Stimulated activated CD4-positive, alpha-beta T cell treated with anti-CD3 and anti-CD28 coated beads, Interleukin-4, amount 100 ng/mL, for 24 hours (primary cell): ENCODE measurements at places on chromosomes 1 and 21.
A peak's percentile ranks its signal among the peaks of the same experiment; 100 is the strongest.

- no peak for DNase-seq
These were observed 62.8 kb upstream of the PRRC2C start for GRCh38 chr1:171422511-171422910.

DNA sequence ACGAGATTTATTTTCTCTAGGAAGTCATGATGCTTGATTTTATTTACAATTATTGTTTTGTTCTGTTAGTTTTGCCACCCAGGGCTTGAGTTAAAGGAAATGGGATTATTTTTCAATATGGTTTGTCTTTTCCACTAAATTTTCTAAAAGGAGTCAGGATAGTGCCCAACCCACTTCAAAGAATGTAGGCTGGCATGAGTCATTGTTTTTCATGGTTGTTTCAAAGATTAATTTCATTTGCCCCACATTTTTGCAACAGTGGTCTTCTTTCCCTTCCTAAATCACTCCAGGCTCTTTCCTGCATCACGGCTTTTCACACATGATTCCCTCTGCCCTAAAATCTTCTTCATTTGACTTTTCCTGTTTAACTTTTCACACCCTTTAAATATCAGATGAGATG lies 2.5 kb downstream of the SLAMF6 start:
- DNase-seq: no peak

DNA sequence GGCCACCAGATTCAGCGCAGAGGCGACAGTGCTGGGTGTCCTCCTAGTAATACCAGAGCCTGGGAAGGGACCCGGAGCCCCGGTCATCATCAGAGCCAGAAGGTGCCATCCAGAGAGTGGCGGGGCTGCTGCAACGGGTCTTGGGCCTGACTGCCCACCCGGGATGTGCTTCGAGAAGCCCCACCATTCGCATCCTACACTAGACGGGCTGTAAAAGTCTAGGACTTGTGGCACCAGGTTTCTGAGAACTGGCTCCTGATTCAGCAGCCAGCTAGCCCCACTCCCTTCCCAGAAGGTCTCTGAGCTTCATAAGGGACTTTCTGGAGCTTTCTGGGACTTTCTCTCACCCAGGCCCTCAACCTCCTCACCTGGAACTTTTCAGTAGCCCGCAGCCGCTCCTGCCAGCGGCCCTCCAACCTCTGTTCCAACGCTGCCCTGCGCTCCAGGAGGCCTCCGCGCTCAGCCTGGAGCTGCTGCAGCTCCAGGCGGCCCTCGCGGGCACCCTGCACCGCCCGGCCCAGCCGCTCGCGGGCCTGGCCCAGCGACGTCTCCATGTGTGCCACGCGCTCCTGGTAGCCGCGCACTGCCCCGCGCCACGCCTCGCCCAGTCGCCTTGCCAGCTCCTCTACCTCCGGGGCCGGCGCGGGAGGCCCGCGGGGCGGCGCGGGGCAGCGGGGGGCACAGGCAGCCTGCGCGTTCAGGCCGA lies 940 bp downstream of the NES start:
- no peak for DNase-seq

DNA sequence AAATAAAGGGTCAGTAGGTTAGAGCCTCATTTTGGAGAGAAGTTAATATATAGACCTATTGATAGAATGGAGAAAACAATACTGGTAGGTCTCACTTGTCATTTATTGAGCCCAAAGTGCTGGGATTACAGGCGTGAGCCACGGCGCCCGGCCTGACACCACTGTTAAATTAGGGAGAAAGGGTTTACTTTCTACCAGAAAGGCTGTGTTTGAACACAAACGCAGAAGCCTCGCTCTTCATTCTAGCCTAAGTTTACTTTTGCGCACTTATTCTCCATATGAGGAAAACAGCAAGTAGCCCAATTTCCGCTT lies 710 bp upstream of the PRPF3 start:
- DNase-seq: no peak

GRCh38 chr1:215474940-215475339 lies 92.2 kb upstream of the KCTD3 start:
- DNase-seq: no peak

- DNase-seq: no peak
These were observed 614.3 kb downstream of the NCAM2 start for GRCh38 chr21:21612466-21612865.

GRCh38 chr1:205127646-205128045 lies 5.9 kb upstream of the RBBP5 start:
- DNase-seq: no peak

GRCh38 chr1:169493251-169493650 lies 7.5 kb upstream of the SLC19A2 start:
- no peak for DNase-seq

DNA sequence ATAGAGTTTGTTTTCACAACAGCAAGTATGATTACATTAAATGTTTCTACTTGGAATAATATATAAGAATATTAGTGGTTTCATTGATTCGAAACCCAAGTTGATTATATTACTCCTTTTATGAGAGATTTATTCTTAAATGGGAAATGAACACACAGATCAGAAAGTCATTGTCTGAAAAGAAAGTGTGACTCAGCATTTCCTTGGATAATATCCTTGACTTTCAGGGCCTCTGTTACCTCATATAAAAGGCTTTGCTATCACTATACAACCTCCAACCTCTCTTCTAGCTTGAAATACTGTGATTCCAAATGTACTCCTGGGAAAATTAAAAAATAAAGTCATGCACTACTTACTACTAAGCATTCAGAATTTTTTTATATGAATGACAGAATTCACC lies 295.3 kb upstream of the LYPLAL1 start:
- no peak for DNase-seq

GRCh38 chr1:41427916-41428737 lies 56.4 kb downstream of the EDN2 start:
- DNase-seq: no peak

GRCh38 chr1:175984057-175984812 lies 222.9 kb downstream of the COP1 start:
- no peak for DNase-seq

- DNase-seq: no peak
These were observed 41.4 kb downstream of the YARS1 start for GRCh38 chr1:32775640-32776337.

- no peak for DNase-seq
These were observed 394.6 kb downstream of the LRRIQ3 start for GRCh38 chr1:73803380-73803779.

DNA sequence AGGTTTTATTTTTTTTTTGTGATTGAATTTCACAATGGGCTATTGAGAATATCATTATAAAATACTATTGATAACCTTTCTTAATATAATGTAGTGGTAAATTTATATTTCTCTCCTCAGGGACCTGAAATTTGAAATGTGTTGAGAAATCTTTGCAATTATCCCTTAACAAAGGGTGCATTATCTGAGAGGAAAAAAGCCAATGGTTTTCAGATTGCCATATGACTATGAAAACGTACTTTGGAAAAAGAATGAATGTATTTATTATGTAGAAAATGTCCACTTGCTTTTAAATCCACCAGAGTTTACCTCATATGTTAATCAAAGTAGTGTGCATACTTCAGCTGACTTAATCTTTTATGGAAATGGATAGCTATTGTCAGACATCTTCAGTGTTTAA lies 441.1 kb downstream of the AMY1C start:
- DNase-seq: no peak

DNA sequence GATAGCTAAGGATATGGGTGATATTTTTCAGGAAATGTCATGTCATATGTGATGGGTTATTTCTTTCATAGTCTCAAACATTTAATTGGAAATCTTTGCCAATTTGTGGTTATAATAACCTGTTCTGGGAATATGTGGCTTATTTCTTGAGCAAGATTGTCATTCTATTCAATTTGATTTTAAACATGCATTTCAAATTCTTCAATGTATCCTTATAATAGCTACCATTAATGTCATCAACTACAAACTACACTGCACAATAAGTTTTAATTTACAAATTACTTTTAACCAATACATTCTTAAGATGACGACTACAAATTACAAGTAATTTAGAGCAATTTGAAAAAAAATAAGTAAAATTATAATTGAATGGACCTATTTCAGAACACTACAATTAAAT lies 164.9 kb downstream of the BRINP3 start:
- DNase-seq: no peak

DNA sequence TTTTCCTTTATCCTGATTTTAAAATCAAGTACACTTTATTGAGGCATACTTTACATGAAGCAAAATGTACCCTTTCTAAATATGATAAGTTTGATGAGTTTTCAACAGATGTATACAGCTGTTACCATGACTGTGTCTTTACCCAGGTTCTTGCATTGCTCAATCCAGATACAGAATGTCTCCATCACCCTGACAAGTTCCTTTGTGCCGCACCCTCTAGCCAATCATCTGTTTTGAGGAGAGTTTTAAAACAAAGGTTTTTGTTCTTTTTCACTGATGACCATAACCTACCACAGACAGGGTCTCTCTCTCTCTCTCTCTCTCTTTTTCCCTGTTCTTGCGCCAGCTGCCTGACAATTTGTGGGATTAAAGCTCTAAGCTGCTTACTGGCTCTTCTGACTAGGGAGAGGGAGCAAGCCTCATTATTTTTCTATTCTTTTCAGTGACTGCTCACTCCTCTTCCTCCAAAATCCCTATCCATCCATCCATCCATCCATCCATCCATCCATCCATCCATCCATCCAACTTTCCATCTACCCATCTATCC lies 1.2 kb upstream of the KCNE1 start:
- no peak for DNase-seq

- no peak for DNase-seq
These were observed 195.5 kb downstream of the KCNH1 start for GRCh38 chr1:210938416-210938925.

DNA sequence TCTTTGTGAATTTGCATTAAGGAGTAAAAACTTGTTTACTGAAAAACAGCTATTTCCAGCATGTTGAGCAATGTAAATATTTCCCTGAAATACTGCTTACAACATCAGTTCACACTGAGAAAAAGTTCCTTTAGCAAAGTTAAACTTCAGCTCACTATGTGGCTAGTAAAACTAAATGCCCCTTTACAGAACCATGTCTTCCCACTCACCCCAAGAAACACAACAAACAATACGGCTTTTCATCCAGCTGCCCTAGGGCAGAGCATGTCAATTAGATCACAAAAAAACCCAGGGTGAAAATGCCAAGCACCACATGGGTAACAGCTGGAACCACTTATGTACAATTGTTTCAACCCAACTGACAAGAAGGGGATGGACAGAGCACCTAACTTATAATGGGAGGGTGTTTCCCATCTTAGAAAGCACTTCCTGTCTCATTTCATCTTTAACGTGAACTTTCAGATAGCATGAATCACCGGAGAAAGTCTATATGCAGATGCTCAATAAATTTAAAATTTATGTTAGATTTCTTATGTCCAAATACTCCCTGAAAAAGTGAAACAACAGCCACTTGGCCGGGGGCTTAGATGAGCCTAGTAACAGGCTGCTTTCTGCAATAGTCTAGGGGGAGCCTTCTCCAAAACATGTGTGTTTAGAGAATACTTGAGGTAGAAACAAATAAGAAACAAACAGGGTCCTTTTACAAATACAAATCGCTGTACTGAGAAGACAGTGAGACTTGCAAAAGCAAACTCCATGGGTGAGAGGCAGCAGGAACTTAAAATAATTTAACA lies 6.6 kb downstream of the NID1 start:
- no peak for DNase-seq

DNA sequence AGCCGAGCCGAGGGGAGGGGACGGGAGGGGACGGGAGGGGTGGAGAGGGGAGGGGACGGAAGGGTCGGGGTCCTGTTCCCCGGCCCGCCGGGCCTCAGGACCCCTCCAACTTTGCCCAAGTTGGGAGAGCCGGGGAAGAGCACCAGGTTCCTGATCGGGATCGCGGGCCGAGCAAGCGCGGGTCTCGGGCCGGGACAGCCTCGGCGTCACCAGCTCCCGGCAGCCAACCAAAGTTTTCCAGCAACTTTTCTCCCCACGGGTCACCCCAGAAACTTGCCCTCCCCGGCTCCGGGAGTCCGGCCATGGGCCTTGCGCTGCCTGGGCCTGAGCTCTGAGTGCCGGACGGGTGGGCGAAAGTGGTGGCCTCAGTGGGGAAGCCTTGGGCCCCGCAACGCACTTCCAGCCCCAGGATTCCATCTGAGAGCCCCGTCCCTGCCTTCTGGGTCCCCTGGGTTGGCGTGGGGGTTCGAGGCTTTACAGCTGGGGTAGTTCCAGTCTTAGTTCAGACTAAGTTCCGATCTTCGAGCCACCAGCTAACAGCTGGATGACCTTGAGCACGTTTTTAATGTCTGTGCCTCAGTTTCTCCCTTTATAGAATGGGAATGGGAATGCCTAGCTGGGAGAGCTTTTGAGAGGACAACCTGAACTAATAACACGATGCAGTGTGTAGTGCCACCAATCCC lies 458 bp downstream of the ZC3H12A start:
- DNase-seq: peak; percentile 36

- no peak for DNase-seq
These were observed 1.5 kb downstream of the AK4 start for GRCh38 chr1:65149351-65150107.

- DNase-seq: peak; percentile 57
These were observed 19.4 kb downstream of the ENO1 start for GRCh38 chr1:8858888-8859706.

DNA sequence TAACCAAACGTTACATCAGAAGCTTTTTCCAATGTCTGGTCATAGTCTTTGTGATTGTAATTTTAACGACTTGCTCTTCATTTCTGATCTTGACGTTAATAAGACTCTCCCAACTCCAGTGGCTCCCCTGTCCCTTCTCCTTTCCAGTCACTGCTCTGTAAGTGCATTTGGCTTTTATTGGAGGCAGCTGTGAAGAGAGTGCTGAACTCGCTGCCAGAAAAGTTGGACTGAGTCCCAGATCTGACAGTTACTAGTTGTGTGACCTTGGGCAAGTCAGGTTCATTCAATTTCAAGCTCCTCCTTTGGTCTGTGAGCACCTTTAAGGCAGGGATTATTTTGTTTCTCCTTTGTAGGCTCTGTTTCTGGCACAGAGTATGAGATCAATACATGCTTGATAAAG lies 109.6 kb upstream of the TSPAN2 start:
- no peak for DNase-seq

GRCh38 chr21:31326522-31327242 lies 17.4 kb downstream of the TIAM1 start:
- peak; percentile 76 for DNase-seq

- DNase-seq: no peak
These were observed 57.4 kb upstream of the TMPRSS15 start for GRCh38 chr21:18460979-18461378.

DNA sequence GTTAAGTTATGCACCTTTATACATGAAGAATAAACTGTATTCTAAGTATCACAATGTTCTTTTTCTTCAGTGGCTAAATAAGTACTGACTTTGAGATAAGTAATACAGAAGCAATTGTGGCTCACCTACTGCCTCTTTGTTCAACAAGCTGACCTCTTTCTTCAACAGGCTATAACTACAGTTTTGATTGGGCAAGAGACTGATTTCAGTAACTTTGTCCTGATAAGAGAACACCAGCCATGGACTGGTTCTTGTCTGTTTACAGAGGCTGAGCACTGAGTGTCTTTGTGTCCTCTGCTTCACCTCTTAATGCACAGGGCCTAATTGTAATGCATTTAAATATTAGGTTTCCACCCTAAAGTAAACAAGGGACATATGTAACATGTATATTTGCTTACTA lies 34.6 kb upstream of the PDE4B start:
- no peak for DNase-seq

DNA sequence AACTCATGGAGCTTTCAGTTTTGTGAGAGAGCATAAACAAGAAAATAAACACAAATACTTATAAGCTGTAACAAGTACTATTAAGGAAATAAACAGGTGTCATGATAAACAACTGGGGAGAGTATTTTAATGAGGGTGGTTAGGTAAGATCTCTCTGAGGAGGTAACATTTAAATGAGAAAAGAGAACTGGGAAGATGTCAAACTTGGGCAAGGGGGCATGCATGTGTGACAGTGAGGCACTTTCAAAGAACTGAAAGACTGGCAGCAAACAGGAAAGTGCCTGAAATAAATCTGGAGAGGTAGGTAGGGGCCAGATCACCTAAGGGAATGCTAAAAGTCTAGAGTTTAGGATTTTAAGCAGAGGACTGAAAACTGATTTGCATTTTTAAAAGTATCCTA lies 37.8 kb downstream of the NSL1 start:
- DNase-seq: no peak
